ENCODE measurements at places on chromosomes 7 and 10. TPM values are rescaled to one million over a fixed set of nuclear protein-coding genes. Genes with fewer than 3 reads are reported as not detected.
A peak's percentile ranks its signal among the peaks of the same experiment; 100 is the strongest.

DNA sequence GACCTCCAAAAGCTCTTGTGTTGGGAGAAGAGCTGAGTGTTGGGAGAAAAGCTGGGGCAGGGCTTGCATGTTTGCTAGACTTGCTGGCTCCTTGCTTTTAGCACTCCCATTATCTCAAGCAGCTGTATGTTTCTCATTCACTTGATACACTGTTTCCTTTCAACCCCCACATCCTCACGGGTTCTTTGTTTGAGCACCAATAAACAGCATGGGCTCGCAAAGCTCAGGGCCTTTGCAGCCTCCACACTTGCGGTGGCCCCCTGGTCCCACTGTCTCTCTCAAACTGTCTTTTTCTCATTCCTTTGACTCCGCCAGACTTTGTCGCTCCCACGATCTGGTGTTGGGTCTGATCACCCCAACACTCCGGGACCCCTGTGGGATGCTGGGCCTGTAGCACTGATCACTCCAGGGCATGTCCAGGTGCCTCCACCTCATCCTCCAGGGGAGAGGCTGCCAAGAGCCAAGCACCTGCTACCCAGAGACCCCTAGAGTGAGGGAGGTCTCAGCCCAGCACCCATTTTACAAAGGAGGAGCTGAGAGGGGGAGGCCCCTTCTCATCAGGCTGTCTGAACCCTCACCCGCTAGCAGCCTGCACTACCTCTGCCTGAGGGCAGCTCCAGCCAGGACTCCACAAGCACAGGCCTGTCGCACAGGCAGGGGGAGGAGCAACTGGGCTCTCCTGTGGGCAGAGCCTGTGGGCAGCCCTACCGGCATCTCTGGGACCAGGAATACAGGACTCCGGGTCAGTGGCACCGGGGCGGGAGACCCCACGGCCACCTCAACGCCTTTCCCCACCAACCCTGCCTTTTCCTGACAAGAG, 49.1 kb upstream of the MSMB start:
- no peak for DNase-seq

Gene TMEM178B
- 2.2 TPM for total RNA-seq

Gene TMEM176A
- 68.1 TPM for total RNA-seq

GRCh38 chr10:63573068-63573697, 52.0 kb downstream of the REEP3 start:
- DNase-seq: peak; percentile 81

Gene PDZD7
- total RNA-seq: 0.48 TPM

DNA sequence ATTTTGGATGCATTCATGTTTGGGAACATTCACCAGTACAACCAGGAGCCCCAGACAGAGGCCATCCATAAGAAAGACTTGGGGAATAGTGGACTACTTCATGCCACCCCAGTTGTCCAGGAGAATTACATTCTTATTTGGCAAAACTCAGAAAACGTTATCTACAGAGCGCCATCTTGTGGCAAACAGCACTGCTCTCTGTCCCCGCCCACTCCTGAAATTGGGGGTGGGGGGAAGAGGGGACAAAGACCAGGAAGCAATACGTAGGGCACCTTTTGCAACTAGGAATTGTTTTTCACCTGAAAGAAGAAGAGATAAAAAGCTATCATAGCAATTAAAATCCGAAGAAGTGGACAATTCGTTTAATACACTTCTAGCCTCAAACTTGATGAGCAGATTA, 134.6 kb upstream of the MGMT start:
- no peak for DNase-seq

Gene TEX47
- total RNA-seq: 1.2 TPM

- no peak for DNase-seq
These were observed 102.9 kb upstream of the PAX2 start for GRCh38 chr10:100642295-100642994.

- no peak for DNase-seq
These were observed 1080.1 kb upstream of the SORCS1 start for GRCh38 chr10:108244443-108245228.

Gene POLR2J3
- 27.0 TPM for total RNA-seq

DNA sequence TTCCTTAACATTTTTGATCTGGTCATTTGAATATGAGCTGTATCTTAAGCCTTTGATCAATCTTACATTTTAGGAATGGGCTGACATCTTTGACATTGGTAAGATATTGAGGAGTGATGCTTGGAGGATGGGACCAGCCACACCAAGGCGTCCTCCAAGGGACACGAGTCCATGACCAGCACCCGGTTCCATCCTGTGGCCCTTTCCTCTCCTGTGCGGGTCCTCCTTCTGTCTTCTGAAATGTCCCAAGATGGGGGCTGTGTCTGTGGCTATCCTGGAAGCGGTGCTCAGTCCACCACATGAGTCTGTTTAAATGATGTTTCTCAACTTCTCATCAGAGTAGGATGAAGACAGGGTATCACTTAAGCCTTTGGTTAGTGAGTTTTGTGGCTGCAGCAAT, 67.3 kb upstream of the SHH start:
- no peak for DNase-seq

- no peak for DNase-seq
These were observed 18.9 kb upstream of the ZNF212 start for GRCh38 chr7:149220534-149220933.

Gene CCL24
- total RNA-seq: not detected

DNA sequence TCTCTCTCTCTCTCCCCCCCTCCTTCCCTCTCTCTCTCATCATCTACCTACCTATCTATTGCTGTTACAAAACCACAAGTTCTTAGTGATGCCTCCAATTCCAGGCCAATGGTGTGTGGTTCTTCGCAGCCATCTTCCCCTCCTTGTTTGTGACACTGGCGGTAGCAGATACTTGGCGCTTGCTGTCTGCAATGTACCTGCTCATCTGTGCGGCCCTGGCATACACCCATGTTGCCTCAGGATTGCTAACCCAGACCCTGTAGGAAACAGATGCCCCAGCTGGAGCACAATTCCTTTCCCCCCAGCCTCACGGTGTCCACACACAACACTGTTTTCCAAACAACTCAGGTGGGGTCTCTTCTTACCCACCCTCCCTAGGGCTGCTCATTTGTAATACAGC, 13.6 kb upstream of the DPYSL4 start:
- DNase-seq: no peak

Gene OIT3
- not detected for total RNA-seq

- DNase-seq: no peak
These were observed 101.2 kb upstream of the PALS2 start for GRCh38 chr7:24472093-24472492.

Data from umbilical cord (tissue), 2 donors.